Calu3 (cell line): ENCODE measurements at places on chromosomes 5 and 9.
A peak's percentile ranks its signal among the peaks of the same experiment; 100 is the strongest.

DNA sequence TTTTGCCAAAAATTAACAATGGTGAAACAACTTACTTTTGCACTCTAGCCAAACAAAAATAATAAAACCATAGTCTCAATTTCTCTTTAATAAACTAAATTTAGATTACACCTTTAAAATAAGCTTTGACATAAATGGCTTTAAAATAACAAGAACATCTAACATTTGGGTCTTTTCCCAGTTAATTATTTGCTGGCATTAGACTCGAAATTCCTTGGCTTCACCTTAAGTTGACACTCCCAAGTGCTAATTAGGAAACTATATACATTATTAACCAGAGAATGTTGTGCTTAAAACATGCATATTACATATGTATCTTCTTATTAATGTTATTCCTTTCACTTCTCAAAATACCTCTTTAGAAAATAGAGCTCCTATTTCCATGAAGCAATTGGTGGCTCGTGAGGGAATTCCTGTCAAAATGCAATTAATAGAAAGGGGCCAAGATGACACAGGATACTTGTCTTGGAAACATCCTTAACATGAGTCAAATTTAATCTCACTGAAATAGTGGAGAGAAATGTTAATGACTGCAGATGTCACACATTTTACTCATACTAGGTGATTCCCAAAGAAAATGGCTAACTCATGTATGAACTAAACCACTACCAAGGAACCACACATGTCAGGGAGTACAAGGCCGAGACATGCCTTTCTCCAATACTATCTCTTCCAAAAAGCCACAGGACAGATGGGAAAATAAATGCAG, 932.9 kb upstream of the DMAC1 start:
- DNase-seq, result no peak

GRCh38 chr5:94968507-94969095, 316.3 kb downstream of the MCTP1 start:
- peak; percentile 36 for DNase-seq

GRCh38 chr5:15254607-15255006, 245.4 kb upstream of the FBXL7 start:
- DNase-seq, result no peak

DNA sequence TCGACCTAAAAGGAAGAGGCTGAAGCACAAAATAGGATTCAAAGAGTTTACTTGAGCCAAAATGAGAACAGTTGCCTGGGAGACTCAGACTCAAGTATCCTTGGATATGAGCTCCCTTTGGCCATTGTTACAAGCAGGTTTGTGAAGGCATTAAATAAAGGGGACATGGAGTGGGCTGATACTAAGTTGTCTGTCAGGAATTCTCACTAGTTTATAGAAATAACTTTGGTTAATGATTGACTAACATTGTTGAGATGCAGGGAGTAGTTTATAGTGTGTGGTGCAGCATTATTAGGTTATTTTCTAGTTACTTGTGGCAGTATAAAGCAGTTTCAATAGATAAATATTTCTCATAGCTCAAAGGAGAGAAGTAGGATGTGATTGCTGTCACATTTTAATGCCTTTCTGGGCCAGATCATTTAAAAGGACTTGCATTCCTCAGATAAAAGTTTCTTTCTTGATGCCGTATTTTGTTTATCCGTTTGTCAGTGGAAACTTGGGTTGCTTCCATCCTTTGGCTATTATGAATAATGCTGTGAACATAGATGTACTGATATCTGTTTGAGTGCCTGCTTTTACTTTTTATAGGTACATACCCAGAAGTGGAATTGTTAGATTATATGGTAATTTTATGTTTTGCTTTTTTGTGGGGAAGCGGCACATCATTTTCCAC, 9.1 kb downstream of the AP3S1 start:
- DNase-seq, result no peak

GRCh38 chr9:130949188-130950038, 10.4 kb upstream of the FIBCD1 start:
- no peak for DNase-seq

DNA sequence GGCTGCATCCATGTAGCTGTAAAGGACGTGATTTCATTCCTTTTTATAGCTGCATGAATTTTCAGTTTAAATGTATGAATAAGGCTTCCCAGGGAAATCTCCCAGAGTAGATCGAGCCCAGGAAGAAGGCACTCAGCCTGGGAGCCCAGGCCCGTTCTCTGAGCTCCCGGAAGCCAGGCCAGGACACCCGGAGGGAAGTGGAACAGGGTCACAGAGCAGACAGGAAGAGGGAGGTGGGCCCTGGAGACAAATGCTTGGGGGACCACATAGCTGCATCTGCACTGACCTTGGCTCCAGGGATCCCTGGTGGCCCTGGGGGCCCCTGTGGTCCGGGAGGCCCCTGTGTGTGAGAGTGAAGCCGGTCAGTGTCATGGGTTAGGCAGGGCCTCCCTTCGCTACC, 19.7 kb upstream of the PHYKPL start:
- DNase-seq, result no peak

GRCh38 chr9:6171667-6172066, 43.9 kb upstream of the IL33 start:
- no peak for DNase-seq

DNA sequence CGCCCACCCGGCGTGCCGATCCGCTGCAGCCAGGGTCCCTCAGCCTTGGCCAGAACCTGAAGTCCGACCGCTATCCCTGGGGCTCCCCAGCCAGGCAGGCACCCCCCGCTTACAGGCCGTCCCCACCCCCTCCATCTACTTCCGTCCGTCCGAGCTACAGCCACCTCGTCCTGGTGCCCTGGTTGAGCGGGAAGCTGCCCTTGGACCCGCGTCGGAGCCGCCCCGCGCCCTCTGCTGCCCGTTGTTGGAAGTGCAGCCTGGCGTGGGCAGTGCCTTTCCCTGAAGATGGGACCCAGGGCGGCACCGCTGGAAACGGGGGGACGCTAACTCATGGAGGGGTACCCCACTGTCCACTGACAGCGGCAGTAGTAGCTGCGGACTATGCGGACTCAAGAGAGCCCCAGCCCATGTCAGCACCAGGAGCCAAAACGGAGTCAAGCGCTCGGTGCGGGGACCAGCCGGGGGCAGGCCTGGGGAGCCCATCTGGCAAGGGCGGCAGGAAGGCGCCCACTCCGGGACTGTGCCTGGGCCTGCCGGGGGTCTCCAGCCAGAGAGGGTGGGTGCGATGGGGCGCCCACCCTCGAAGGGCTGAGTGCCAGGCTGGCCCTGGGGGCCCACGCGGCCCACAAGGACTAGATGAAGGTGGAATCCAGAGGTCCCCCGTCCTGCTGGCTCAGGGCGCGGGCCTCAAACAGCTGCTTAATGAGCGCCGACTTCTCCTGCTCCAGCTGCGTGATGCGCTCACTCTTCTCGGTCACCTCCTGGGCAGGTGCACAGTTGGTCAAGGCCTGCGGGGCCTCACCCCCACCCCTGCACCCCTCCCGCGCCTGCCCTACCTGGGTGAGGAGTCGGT, 6.1 kb downstream of the SAPCD2 start:
- DNase-seq, result peak; percentile 68

DNA sequence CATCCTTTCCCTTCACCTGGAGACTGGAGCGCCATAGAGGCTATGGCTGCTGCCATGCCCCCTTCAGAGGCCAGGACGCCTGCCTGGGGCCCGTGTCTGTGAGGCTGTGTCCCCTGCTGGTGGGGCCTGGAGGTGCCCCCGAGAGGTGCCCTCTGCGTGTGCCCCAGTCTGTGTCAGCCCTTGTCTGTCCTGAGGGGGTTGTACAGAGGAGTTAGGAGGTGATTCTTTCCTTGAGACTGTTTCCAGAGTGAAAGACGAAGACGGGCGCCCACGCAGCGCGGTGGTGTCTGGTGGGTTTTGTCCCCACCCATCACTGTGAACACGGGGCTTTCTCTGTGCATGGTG, 24.6 kb downstream of the TRAF2 start:
- DNase-seq, result no peak

- DNase-seq, result no peak
Measured at GRCh38 chr5:15326471-15326870, 173.5 kb upstream of the FBXL7 start.

DNA sequence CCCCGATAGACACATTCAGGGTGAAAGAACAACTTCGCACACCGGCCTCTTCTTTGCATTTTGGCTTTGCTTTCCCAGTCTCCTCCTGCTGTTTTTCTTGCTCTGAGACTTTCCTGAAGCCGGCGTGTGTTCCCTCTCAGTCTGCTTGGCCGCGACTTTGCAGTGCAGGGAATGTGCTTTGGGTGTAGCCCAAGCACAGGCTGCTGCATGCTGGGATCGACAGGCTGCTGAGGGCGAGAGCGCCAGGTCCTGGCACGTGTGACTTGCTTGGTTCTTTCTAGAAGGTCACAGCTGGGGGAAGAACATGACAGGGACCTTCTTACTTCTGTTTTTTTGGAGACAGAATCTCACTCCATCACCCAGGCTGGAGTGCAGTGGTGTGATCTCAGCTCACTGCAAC, 40.6 kb downstream of the TENT4A start:
- DNase-seq, result no peak

- no peak for DNase-seq
Measured at GRCh38 chr5:160278343-160278742, 34.0 kb downstream of the CCNJL start.

DNA sequence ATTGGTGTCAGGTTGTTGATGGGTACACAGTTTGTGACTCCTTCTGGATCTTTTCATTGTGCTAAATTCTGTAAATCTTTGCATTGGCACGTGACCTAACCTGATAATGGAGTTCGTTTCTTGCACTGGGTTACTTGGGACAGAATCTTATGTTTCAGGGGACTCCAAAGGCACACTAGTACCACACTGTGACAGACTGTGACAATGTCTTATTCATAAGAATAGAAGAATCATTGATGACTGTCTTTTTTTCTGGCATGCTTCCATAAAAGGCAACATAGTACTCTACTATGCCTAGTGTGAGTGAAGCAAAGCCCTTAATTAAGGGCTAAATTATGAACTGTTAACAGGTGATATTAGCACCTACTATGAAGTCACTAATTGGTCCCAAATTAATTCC, 35.4 kb upstream of the RICTOR start:
- DNase-seq, result no peak

DNA sequence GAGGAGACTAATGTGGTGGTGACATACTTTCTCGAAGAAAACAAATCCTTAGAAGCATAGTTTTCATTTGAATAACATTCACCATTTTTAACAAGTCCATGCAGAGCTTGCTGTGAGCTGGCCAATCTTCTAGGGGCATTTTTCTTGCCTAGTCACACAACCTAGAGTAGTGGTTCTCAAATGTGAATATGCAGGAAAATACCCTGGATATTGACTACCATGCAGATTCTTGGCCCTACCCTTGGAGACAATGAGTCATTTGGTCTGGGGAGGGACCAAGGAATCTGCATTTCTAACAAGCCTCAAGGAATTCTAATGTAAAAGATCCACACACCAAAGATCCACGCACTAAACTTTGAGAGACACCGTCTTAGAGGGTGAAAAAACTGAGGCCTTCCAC, 23.5 kb downstream of the GDNF start:
- no peak for DNase-seq

GRCh38 chr5:78523314-78524193, 125.0 kb downstream of the LHFPL2 start:
- no peak for DNase-seq

DNA sequence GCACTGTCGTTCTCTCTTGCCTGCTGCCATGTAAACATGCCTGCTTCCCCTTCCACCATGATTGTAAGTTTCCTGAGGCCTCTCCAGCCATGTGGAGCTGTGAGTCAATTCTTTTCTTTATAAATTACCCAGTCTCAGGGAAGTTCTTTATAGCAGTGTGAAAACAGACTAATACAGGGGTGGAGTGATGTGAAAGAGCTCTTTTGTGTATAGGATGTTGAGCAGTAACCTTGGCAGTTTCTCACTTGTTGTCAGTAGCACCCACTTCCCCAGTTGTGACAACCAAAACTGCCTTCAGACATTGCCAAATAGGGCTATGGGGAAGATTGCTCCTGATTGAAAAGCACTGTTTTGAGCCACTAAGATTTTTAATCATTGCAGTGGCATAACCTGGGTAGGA, 552.2 kb upstream of the ZNF462 start:
- DNase-seq, result no peak

GRCh38 chr5:18105449-18105848, 471.2 kb downstream of the TAF11L14 start:
- no peak for DNase-seq

- peak; percentile 70 for DNase-seq
Measured at GRCh38 chr9:34546834-34547827, 24.3 kb upstream of the ENHO start.

GRCh38 chr5:39501397-39501796, 76.6 kb upstream of the DAB2 start:
- DNase-seq, result no peak

- DNase-seq, result peak; percentile 82
Measured at GRCh38 chr5:140239939-140240700, 62.8 kb downstream of the PFDN1 start.

DNA sequence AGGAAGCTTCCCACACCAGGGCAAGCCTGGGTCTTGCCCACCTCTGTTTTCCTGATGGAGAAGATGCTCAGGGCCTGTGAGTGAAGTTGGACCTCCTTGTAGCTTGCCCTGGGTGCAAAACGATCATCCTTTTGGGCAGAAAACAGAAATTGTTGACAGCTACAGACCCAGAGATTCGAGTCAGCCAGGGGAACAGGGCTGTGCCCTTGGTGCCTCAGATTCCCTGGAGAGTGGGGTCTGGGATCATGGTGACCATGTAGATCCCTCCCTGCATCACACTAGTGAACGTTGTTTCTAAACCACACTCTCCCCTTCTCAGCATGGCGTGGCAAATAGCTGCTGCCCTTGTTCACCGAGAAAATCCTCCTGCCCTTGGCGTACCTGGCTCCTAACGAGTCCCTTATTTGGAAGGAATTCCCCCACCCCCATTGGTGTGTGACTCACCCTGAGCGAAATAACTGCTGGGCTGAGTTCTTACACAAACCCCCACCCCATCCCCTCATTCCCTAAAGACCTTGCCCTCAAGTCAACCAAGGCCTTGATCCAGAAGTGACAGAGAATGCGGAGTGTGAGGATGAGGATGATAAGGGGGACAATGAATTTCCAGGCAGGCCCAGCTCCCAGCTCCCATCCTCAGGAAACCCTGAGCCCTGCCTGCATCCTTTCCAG, 1.1 kb upstream of the DCANP1 start:
- DNase-seq, result no peak

DNA sequence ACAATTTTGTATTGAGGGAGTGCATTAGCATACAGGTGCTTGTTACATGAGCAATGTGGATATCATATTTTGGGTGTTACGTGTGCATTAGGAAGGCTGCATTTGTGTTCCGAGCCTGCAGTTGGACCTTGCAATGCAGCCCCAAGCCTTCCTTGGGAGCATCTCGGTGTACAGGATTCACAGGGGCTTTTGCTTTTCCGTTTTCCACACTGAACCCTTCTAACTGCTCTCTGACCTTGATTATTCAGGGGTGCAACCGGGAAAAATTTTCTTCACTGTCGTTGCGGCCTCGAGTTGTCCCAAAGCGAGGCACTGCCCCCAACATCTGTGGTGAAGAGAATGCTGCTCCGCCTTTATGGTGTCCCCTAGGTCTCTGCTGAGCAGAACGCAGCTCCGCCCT, 80.1 kb upstream of the PLEKHG4B start:
- DNase-seq, result no peak

DNA sequence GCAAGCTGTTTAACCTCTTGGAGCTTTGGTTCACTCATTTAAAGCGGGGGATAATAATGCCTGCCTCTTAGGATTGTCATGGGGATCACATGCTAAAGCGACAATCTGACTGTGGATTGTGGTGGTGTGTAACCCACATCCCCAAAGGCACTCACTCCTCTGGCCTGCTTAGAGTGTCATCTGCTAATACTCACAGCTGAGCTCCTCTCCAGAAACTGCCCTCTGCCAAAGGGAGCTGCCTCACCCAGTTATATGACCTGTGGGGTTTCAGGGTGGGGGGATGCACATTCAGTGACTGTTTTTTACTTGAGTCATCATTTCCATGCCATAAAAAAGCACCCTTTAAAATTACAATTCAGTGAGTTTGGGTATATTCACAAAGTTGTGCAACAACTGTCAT, 110.0 kb upstream of the SPOCK1 start:
- no peak for DNase-seq
